PC-9 (cell line): ENCODE measurements at places on chromosomes 3 and 15. TPM values are rescaled to one million over a fixed set of nuclear protein-coding genes. Genes with fewer than 3 reads are reported as not detected.
A peak's percentile ranks its signal among the peaks of the same experiment; 100 is the strongest.

Gene PYGO1
- 3.9 and 5.1 TPM in 2 replicates for total RNA-seq

Gene EPHB3
- total RNA-seq: 12.0 and 15.7 TPM in 2 replicates

Gene HIGD2B
- total RNA-seq: 0.35 TPM in 1 of 2 replicates, not detected in the other

Gene PLS1
- total RNA-seq: 50.4 and 53.8 TPM in 2 replicates

Gene DUOX2
- total RNA-seq: 0.10 TPM in 1 of 2 replicates, not detected in the other

Gene SETD2
- 37.0 and 47.7 TPM in 2 replicates for total RNA-seq

DNA sequence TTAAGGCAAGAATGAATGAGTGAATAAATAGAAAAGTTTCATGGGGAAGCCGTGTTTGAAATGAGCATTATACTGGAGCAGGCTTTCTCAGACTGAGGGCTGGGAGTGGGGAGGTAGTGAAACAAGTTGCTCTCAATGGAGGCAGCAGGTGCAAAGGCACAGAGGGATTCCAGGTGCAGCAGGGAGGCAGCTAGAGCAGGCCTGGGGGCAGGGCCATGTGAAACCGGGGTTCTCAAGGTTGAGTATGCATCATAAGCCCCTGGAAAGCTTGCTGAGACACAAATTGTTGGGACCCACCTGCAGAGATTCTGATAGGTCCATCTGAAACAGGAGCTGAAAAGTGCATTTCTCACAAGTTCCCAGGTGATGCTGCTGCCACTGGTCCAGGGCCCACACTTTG is 45.3 kb downstream of the BFSP2 start:
- peak overlapping the region; percentile 76; the same call in 1 of the 2 replicates for H3K27ac ChIP-seq
- no peak for DNase-seq
- no peaks in the 10 kb centered on the region for H3K27me3 ChIP-seq
- no peak overlapping the region for H3K4me3 ChIP-seq
- peaks cover 15% of the 10 kb centered on the region for H3K4me1 ChIP-seq

DNA sequence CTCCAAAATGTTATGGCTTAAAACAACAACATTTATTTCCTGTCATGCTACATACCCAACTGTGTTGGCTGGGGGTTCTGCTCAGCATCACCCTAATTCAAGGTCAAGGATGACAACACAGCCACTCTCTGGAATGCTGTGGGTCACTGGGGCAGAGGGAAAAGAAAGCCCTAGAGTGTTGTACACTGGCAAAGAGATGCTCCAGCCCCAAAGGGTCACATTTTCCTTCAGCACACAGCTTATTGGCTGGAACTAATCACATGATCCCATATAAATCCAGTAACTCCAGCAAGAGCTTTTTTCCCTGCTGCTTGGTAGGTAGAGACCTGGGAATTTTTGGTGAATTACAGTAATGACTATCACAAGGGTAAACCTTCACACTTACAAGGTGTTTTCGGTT is 1041.4 kb downstream of the NTRK3 start:
- H3K27ac ChIP-seq: no peak overlapping the region
- H3K4me1 ChIP-seq: no peaks in the 10 kb centered on the region
- no peak overlapping the region for H3K4me3 ChIP-seq
- no peaks in the 10 kb centered on the region for H3K36me3 ChIP-seq

- H3K27ac ChIP-seq: no peak overlapping the region
- no peaks in the 10 kb centered on the region for H3K36me3 ChIP-seq
- H3K4me3 ChIP-seq: no peak overlapping the region
- no peaks in the 10 kb centered on the region for H3K27me3 ChIP-seq
- DNase-seq: no peak
These were observed 48.3 kb downstream of the GNB4 start for GRCh38 chr3:179402963-179403362.

GRCh38 chr3:161630794-161631193 is 134.2 kb downstream of the OTOL1 start:
- no peak overlapping the region for H3K4me3 ChIP-seq
- no peak overlapping the region for H3K27ac ChIP-seq
- no peaks in the 10 kb centered on the region for H3K4me1 ChIP-seq
- H3K36me3 ChIP-seq: no peaks in the 10 kb centered on the region

DNA sequence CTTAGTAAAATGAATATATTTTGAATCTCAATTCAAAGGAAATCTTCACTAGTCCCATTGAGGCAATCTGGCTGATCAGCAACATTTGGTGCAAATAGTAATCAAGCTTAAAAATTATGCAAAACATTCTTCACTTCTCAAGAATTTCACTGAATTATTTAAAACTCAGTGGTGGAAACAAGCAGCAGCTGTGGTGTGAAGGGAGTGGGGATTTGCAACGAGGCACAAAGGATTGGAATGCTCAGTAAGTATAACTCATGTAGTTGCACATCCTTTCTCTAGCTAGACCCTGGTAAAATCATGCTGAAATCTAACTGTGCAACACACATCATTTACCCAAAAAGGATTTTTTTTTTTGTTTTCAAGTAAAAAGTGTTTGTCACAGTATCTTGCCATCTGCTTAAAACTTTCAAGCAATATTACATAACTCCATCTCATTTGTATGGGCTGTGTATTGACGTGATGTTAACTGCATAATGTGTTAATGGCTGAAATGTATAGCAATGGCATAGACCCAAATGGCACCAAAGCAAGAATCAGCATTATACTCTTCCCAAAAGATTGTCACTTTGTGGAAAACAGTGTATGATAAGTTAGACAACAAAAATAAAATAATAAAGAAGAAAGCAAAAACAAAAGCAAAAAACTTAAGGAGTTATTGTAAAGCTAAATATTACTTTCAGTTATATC is 816.6 kb downstream of the EPHA3 start:
- no peak overlapping the region for H3K4me3 ChIP-seq
- H3K36me3 ChIP-seq: no peaks in the 10 kb centered on the region
- no peak for DNase-seq
- H3K27me3 ChIP-seq: no peaks in the 10 kb centered on the region
- no peak overlapping the region for H3K27ac ChIP-seq
- H3K4me1 ChIP-seq: no peaks in the 10 kb centered on the region

- H3K36me3 ChIP-seq: peaks cover 23% of the 10 kb centered on the region
- no peaks in the 10 kb centered on the region for H3K4me1 ChIP-seq
- no peaks in the 10 kb centered on the region for H3K27me3 ChIP-seq
- H3K27ac ChIP-seq: no peak overlapping the region
- no peak for DNase-seq
- H3K4me3 ChIP-seq: no peak overlapping the region
These were observed 21.0 kb upstream of the CLDN11 start for GRCh38 chr3:170397685-170398084.

DNA sequence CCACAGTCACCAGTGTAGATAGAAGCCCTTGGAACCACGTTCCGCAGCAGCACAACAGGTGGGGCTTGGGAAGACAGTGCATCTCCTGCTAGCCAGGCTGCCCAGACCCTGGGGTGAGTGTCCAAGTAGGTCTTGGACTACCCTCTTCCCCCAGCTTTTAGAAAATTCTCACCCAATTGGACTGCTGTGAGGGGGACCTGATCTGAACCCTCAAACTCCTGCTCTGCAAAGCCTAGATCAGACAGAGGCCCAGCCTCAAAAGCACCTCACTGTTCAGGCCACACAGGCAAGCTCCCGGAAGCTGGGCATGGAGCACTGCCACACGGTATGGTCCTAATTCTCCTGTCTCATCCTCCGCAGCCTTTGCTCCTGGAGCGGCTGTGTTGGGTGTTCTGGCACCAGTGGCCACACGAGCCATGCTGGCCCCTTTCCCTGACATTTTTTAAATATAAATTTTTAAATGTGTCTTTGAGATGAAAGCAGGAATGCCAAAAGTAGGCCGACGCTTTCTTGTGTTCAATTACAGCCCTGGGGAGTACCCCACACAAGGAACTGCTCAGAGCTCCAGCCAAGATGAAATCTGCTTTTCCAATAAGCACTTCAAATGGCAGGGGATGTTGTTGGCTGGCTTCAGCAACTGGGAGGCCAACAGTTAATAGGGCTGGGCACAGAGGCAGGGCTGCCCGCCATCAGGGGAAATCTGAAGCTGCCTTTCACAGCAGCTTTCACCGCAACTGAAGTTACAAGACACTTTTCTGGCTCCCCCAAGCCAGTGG is 40.9 kb downstream of the CPN2 start:
- H3K27me3 ChIP-seq: no peaks in the 10 kb centered on the region
- H3K36me3 ChIP-seq: no peaks in the 10 kb centered on the region
- H3K27ac ChIP-seq: no peak overlapping the region
- peaks cover 17% of the 10 kb centered on the region for H3K4me1 ChIP-seq
- DNase-seq: no peak

DNA sequence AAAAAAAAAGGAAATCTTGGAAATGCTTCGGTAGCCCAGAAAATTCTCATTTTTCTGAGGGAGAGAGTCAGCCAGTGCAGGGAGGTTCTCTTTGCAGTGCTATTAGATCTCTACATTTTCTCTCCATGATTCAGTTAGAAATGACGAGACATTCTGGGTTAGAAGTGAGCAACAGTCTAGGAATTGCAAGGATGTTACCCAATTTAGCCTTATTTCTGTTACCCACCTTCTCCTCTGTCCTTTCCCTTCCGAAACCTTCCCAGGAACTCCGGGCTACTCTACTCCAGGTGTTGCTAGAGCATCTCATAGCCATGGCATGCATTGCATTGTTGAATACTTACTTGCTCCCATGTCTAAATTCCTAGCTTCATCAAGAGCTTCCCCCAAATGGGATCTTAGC is 106.8 kb downstream of the EDEM1 start:
- no peak overlapping the region for H3K27ac ChIP-seq
- no peak for DNase-seq
- no peak overlapping the region for H3K4me3 ChIP-seq

GRCh38 chr15:69058830-69059556 is 44.5 kb downstream of the NOX5 start:
- H3K36me3 ChIP-seq: no peaks in the 10 kb centered on the region
- no peak overlapping the region for H3K4me3 ChIP-seq
- H3K27me3 ChIP-seq: no peaks in the 10 kb centered on the region
- peaks cover 3% of the 10 kb centered on the region for H3K4me1 ChIP-seq

DNA sequence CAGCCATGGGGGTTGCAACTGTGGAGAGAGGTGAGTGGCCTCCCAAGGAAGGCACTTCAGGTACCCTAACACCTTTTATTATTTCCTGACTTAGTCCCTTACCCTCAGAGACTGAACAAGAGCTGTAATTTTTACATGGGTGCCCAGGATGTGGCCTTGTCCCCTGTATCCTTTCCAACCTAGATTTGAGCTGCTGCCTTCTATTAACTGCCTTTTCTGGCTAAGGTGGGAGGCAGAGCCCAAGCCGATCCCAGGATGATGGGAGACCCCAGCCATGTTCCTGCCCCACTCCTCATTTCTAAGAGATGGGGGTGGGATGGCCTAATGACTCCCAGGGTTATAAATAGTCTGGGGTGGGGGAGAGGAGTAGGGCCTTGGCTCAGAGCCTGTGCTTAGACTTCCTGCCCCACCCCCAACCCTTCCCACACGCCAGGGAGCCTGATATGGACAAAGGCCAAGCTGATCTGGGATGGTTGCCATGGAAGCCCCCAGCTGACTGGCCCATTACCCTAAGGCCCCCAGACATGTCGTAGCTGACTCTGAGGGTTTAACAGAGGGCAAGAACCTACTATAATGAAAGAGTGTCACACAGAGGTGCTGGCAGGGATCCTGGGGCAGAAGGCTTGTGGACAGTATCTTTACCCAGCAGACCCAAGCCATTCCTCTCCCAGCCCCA is 1.9 kb downstream of the KLHDC8B start:
- H3K36me3 ChIP-seq: no peaks in the 10 kb centered on the region
- no peak overlapping the region for H3K4me3 ChIP-seq
- no peaks in the 10 kb centered on the region for H3K4me1 ChIP-seq
- H3K27ac ChIP-seq: no peak overlapping the region
- DNase-seq: no peak

DNA sequence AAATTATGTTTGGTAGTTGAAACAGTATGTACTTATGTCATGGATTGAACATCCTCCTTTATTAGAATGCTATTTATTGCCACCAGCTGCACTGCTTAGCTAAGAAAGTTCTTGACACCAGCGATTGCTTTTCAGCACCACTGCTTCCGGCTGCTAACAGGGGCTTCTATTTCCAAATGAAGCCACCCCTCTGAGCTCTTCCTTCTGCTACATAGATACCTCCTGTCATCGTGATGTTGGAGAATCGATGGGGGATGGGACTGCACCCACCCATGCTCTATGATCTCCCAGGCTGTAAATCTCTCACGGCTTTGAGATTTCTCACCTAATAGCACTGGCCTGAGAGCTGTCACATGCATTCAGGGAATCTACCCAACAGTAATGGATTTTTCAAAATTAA is 259.2 kb downstream of the MEIS2 start:
- DNase-seq: no peak
- H3K27ac ChIP-seq: no peak overlapping the region
- H3K36me3 ChIP-seq: no peaks in the 10 kb centered on the region
- H3K4me3 ChIP-seq: no peak overlapping the region
- H3K27me3 ChIP-seq: no peaks in the 10 kb centered on the region

DNA sequence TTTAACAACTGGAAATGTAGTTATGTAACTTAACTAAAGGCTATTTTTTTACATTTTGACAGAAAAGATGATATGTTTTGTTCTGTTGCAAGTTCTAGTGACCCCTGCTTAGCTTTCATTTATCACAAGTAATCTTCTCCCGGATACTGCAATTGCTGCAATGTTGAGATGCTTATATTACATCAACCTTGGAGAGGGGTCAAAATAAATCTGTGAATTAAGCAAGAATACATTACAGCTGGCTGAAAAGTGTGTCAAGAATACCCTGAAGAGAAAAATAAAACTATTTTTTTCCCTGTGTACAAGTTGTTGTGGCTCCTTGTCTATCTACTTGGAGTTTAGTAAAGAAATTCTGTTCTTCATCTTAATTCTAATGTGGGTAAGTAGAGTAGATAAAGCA is 232.1 kb upstream of the GOLIM4 start:
- no peaks in the 10 kb centered on the region for H3K27me3 ChIP-seq
- no peaks in the 10 kb centered on the region for H3K36me3 ChIP-seq
- no peak overlapping the region for H3K27ac ChIP-seq
- no peak for DNase-seq

DNA sequence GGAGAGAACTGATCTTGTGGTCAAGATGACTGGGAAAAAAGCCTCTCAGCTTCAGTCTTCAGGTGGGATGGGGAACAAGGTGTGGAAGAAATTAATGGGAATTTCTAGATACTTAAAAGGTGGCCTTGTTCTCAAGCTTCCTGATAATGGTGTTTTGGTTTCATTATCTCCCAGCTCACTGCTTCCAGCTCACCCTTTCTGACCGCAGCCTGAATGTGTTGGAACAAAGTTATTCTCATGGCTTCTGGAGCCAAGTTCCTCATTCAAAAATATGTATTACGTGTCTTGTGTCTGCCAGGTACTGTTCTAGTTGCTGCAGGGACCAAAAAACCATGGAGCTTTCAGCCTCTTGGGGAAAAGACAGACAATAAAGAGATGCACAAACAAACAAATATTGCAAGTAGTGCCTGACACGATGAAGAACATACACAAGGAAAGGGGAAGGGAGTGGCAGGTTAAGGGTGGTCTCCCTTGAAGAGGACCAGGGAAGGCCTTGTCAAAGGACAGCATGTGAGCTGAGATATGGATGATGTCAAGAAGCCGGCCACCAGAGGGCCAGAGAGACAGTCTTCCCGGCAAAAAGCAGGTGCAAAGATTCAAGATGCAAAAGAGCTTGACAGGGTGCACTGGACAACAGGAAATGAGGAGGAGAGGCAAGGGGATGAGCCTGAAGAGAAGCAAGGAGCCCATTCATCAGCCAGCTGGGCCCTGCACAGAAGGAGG is 35.5 kb downstream of the ARRDC4 start:
- no peak overlapping the region for H3K27ac ChIP-seq
- no peaks in the 10 kb centered on the region for H3K4me1 ChIP-seq
- no peaks in the 10 kb centered on the region for H3K36me3 ChIP-seq
- no peaks in the 10 kb centered on the region for H3K27me3 ChIP-seq

GRCh38 chr3:56802378-56802745 is 613 bp upstream of the ARHGEF3 start:
- peaks cover 17% of the 10 kb centered on the region for H3K4me1 ChIP-seq
- no peak for DNase-seq
- peak overlapping the region; percentile 43 for H3K27ac ChIP-seq
- H3K4me3 ChIP-seq: peak overlapping the region; percentile 67; the same call in 1 of the 2 replicates
